Activated CD8-positive, alpha-beta T cell treated with anti-CD3 and anti-CD28 coated beads, Interleukin-2, amount 10 ng/mL, durations not matched to agents 7 days and 5 days (primary cell): ENCODE measurements at places on chromosomes 4 and X. TPM values are rescaled to one million over a fixed set of nuclear protein-coding genes. Genes with fewer than 3 reads are reported as not detected.

DNA sequence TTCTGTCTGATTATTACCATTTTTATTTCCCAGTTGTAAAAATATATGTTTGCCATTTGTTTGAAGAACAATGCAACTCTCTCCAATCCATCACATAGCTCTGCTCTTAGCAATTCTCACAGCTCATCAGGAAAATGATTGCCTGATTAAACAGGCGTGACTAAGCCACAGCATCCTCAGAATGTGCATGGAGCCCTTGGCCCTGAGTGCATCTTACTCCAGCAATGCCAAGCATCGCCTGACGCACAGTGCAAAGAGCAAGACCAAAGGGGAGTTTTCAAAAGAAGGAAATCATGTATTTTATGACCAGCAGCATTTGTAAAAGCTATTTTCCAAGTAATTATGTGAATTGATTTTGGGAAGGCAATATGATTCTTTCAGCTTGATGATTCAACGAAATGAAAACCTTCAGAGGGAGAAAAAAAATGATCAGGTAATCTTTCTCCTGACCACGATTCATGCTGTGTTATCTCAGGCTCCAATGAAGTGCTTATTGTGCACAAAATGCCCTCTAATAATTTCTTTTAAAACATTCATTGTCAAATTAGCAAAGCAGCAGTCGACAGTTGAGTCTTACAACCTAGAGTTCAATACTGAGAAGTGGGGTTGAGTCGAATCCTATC lies 138.0 kb upstream of the FAM9B start:
- peaks cover 4% of the 10 kb centered on the region for H3K36me3 ChIP-seq
- no peak overlapping the region for H3K27ac ChIP-seq
- no peak overlapping the region for H3K4me3 ChIP-seq

DNA sequence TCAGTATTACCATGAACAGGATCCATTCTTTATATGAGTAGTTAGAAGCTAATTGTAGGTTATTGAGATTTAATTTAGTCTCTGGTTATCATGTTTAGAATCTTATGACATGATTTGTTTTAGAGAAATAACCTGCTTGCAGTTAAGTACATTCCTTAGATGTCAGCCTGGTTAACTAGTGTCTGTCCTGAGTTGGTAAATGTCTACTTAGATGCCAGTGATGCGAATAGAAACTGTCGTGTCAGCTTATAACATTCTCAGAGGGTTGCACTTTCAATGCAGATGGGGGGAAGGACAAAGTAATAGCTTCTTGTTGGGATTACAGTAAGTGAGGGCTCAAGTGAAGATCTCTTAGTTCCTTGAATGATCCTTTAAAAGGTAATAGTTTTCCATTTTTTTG lies 227.8 kb upstream of the SPRY1 start:
- H3K27me3 ChIP-seq, result no peaks in the 10 kb centered on the region
- no peak for DNase-seq
- no peak overlapping the region for H3K4me3 ChIP-seq
- H3K36me3 ChIP-seq, result no peaks in the 10 kb centered on the region
- no peaks in the 10 kb centered on the region for H3K4me1 ChIP-seq

GRCh38 chr4:65367306-65367705 lies 303.0 kb downstream of the EPHA5 start:
- H3K36me3 ChIP-seq, result no peaks in the 10 kb centered on the region
- DNase-seq, result no peak
- no peak overlapping the region for H3K27ac ChIP-seq

DNA sequence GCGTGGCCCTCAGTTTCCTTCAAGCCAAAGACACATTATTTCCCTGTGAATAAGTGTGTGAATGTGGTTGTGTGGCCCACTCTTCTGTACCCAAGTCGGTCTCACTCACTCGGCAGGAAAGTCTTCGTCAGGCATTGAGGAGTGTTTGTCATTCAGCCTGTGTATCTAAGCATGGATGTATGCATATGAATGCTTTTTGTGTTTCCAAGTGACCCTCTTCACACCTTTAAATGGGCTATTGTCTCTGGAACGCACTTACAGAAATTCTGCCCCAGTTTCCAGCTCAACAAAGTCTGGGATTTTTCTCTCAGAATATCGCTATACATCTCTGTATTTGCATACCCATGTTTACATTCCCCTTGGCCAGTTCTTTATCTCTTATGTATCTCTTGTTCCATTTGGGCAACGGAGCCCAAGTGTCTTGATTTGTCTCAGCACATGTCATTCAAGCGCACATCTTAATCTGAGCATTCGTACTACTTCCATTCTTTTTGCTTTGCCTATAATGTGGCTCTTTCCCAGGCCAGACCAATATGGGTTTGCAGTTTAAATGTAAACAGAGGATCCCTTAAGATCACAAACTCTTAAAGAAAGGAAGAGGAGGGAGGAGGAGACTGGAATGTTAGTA lies 4.8 kb downstream of the BCOR start:
- no peak for DNase-seq
- H3K4me3 ChIP-seq, result no peak overlapping the region
- no peaks in the 10 kb centered on the region for H3K27me3 ChIP-seq
- H3K36me3 ChIP-seq, result peaks cover 24% of the 10 kb centered on the region
- H3K4me1 ChIP-seq, result peaks cover 47% of the 10 kb centered on the region

CXCL5 gene
- total RNA-seq, result not detected

DNA sequence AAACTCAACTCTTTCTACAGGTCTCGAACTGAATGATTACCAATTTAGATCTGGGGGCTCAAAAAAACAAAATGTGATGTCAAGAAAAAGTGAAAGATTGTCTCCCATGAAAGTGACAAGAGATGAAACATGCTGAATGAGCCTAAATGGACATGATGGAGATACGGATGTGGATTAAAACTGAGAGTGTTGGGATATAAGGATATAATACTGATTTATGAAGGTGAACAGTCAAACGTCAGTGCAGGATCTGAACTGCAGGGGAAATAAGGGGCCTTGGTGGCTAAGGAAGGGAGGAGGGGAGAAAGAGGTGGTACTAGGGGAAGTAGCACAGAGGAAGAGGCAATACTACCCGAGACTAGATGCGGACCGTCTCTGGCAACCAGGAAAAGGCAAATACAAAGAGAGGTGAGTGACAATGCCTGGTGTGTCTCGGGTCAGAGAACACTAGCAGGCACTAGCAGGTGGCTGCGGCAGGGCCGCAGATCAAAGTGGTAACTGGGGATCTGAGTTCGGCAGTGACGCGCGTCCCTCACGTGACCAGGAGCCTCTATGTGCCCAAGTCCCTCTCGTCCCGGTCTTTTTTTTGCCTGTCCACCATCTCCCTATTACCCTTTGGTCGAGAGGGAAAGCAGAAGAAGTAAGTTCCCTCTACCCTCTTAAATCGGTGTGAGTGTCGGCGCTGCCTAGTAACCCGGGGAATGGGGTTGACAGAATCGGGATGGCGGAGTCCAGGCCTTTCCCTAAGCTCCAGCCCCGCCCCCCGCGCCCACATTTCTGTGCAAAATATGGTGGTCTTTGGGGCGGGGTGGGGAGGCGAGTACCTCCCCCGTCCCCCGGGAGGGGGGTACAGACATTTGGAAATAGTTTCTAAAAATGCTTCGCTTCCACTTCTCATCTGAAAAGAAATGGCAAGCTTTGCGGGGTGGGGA lies at the start of gene TCEAL1:
TSS of gene TCEAL1 (plus strand) at position 590 of the 932 bp plus-strand sequence. CDS start 942 bp downstream, outside the sequence.
- H3K27me3 ChIP-seq, result no peaks in the 10 kb centered on the region
- no peaks in the 10 kb centered on the region for H3K36me3 ChIP-seq
- DNase-seq, result peak; percentile 39
- peaks cover 14% of the 10 kb centered on the region for H3K4me1 ChIP-seq
- H3K27ac ChIP-seq, result peak within 1 kb of the TSS; percentile 76

- no peaks in the 10 kb centered on the region for H3K4me1 ChIP-seq
- no peak for DNase-seq
- H3K27ac ChIP-seq, result no peak overlapping the region
- no peak overlapping the region for H3K4me3 ChIP-seq
- H3K36me3 ChIP-seq, result no peaks in the 10 kb centered on the region
- H3K27me3 ChIP-seq, result no peaks in the 10 kb centered on the region
Measured at GRCh38 chr4:16636912-16637630, 261.4 kb downstream of the LDB2 start.

- DNase-seq, result no peak
- H3K27ac ChIP-seq, result no peak overlapping the region
- H3K4me1 ChIP-seq, result no peaks in the 10 kb centered on the region
- H3K4me3 ChIP-seq, result no peak overlapping the region
- H3K36me3 ChIP-seq, result peaks cover 16% of the 10 kb centered on the region
Measured at GRCh38 chr4:150436598-150437370, 145.2 kb upstream of the MAB21L2 start.

- peaks cover 5% of the 10 kb centered on the region for H3K4me1 ChIP-seq
- H3K36me3 ChIP-seq, result no peaks in the 10 kb centered on the region
- H3K4me3 ChIP-seq, result no peak overlapping the region
- H3K27me3 ChIP-seq, result peaks cover 8% of the 10 kb centered on the region
- H3K27ac ChIP-seq, result no peak overlapping the region
Measured at GRCh38 chr4:140172960-140173359, 19.0 kb upstream of the MAML3 start.

REPS2 gene
- not detected for total RNA-seq

- H3K4me1 ChIP-seq, result no peaks in the 10 kb centered on the region
- DNase-seq, result no peak
- no peaks in the 10 kb centered on the region for H3K36me3 ChIP-seq
- no peak overlapping the region for H3K27ac ChIP-seq
Measured at GRCh38 chrX:28273736-28274135, 292.5 kb upstream of the DCAF8L1 start.

DNA sequence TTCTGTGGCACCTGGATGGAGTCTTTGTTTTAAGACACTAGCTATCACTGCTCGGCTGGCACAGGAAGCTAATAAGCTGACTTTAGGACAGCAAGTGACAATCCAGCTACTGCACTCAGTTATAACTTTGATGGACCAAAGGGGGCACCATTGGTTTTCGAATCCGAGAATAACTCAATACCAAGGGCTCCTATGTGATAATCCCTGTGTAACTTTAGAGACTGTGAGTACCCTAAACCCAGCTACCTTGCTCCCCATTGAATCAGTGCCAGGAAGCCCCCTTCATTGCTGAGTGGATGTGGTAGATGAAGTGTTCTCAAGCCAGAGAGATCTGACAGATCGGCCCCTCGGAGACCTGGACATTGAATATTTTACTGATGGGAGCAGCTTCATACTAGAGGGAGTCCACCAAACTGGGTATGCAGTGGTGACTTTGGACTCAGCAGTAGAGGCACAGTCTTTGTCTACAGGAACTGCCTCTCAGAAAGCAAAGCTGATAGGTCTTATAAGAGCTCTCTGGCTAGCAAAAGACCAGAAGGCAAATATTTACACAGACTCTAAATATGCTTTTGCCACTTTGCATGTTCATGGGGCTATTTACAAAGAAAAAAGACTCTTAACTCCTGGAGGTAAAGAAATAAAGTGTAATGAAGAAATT lies 35.5 kb upstream of the UGT2B7 start:
- no peaks in the 10 kb centered on the region for H3K4me1 ChIP-seq
- H3K36me3 ChIP-seq, result no peaks in the 10 kb centered on the region
- DNase-seq, result no peak
- no peak overlapping the region for H3K4me3 ChIP-seq

TMEM35A gene
- not detected for total RNA-seq

DNA sequence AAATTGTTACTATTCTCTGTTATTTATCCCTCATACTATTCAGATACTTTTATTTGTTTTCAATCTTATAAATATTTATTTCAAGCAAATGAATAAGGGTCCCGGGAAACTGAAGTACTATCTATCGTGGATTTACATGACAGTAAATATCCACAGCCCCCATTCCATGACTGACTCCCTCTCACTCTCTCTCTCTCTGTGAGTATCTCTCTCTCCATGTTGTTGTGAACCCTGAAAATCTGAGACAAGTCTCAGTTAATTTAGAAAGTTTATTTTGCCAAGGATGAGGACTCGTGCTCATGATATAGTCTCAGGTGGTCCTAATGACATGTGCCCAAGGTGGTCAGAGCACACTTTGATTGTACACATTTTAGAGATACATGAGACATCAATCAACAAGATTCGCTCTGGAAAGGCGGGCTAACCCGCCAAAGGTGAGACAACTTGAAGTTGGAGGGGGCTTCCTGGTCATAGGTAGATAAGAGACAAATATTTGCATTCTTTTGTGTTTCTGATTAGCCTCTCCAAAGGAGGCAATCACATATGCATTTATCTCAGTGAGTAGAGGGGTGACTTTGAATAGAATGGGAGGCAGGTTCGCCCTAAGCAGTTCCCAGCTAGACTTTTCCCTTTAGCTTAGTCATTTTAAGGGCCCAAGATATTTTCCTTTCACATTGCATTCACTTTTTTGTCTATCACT lies 986.4 kb downstream of the NLGN4X start:
- H3K36me3 ChIP-seq, result no peaks in the 10 kb centered on the region
- H3K27ac ChIP-seq, result no peak overlapping the region
- no peaks in the 10 kb centered on the region for H3K27me3 ChIP-seq
- H3K4me1 ChIP-seq, result no peaks in the 10 kb centered on the region
- no peak for DNase-seq
- no peak overlapping the region for H3K4me3 ChIP-seq

- H3K27ac ChIP-seq, result no peak overlapping the region
- DNase-seq, result no peak
- H3K27me3 ChIP-seq, result no peaks in the 10 kb centered on the region
- H3K4me3 ChIP-seq, result no peak overlapping the region
Measured at GRCh38 chrX:11725631-11726442, 32.2 kb upstream of the MSL3 start.

DNA sequence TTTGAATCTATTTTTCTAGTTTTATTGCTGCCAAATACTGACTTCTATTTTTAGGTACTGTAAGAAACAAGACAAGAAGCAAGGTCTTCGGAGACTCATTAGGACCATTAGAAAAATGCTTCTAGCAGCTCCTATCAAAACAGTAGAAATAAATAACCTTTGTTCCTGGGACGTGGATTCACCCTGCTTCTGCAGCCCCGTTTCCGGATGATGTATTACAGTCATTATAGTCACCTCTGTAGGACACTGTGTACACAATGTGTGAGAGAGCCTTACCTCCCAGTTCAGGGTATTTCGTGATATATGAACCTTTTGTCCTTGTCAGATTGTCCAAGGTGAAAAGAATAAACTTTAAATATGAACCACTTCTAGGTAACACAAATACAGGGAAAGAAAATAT lies 484.0 kb upstream of the TECRL start:
- H3K4me1 ChIP-seq, result no peaks in the 10 kb centered on the region
- no peak overlapping the region for H3K4me3 ChIP-seq
- no peaks in the 10 kb centered on the region for H3K27me3 ChIP-seq
- no peak overlapping the region for H3K27ac ChIP-seq
- H3K36me3 ChIP-seq, result no peaks in the 10 kb centered on the region

RHOXF2 gene
- not detected for total RNA-seq

DNA sequence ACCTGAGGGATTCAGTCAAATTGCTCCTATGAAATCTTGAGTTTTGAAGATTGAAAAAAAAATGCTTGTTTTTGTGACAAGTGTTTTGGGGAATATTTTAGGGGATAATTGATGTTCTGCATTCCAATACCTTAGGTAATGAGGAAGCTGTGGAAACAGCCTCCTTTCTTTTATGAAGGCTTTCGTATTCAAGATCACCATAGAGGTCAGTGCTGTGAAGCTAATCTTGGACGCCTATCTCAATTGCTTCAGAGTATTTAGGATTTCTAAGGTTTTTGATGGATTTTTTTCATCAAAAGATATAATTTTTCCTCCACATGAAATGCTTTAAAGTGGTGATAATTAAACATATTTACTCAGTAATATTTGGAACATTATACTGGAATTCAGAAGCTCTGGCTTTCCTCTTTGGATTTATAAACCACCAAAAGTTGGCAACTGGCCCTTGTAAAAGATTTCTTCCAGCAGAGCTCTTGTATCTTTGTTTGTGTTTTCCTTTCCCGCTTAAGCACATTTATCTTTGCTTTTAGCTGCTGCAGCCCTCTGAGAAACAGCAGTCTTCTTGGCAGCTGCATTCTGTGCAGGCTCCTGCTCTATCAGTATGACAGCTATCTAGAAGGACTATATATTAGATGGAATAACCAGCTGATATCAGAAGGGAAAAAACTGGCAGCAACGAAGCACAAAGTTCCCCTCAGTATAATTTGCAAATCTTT lies 63.7 kb downstream of the HMGB2 start:
- H3K36me3 ChIP-seq, result no peaks in the 10 kb centered on the region
- no peaks in the 10 kb centered on the region for H3K27me3 ChIP-seq
- no peaks in the 10 kb centered on the region for H3K4me1 ChIP-seq
- no peak overlapping the region for H3K27ac ChIP-seq
- no peak for DNase-seq
- H3K4me3 ChIP-seq, result no peak overlapping the region
